Central memory CD8-positive, alpha-beta T cell (primary cell): ENCODE measurements at places on chromosomes 6 and 20.

GRCh38 chr20:33069673-33070072, 9.8 kb upstream of the BPIFB4 start:
- no peak for DNase-seq

- no peak for DNase-seq
Observed at GRCh38 chr20:34375977-34376430, 12.9 kb downstream of the ITCH start.

DNA sequence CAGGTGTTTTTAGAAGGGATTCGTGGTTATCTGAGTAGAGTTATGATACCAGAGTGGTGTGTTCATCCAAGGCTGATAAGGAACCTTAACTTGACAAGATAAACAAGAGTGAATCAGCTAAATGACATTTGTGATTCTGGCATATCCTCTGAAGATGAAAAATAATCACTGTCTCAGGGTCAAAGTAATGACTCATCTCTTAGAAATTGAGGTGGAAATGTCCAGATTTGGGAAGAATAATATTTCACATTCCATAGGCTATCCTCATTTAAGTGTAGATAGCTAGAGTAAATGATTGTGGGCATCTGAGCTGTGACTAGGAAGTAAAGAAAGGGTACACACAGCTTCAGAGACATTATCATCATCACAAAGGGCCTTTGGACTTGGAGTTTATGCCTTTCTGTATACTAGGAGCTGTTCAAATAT, 255.7 kb downstream of the GJA1 start:
- no peak for DNase-seq

DNA sequence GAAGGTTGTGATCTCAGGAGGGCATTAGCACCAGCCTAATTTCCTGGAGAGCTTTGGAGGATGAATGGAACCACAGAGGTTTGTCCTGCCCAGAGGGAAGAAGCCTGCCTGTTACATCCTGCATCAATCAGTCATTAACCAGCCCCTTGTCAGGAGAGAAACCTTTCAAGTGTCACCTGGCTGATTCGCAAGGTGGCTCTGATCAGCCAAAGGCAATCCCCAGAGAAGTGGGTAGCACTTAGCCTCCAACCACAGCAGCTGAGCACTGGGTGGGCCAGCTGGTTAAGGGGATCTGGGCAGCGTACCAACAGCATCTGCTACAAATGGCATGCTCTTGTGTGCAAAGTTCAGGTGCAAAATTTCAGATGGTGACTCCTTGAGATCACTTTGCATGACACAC, 26.9 kb downstream of the ANKEF1 start:
- DNase-seq = no peak

DNA sequence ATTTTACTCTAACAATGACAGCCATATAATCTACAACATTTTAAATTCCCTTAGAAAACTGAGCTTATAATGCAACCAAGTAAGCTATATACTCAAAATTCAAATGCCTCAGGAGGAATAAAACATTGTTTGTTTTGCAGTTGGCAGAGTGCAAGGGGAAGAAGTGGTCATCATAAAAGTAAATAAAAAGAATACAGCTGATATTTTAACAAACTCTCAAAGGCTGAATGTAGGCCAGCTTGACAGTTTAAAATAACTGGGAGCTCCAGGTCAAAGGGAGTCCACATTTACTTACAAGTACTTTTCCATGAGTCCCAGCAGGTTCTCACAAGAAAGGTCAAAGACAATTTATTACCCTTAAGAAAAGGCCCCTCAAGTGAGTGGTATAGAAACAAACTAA, 589.8 kb downstream of the BCKDHB start:
- no peak for DNase-seq

DNA sequence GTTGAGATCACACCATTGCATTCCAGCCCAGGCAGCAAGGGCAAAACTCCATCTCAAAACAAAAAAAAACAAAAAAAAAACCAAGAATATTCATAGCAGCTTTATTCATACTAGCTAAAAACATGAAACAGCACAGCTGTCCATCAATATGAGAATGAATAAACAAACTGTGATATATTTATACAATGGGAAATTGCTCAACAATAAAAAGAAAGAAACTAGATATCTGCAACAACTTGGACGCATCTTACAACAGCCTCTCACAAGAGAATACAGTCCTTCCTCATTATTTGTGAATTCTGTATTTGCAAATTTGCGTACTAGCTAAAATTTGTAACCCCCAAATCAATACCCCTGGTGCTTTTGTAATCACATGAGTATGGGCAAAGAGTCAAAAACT, 28.2 kb upstream of the SPAG4 start:
- DNase-seq = no peak

GRCh38 chr20:3930265-3931206, 41.3 kb downstream of the PANK2 start:
- no peak for DNase-seq

DNA sequence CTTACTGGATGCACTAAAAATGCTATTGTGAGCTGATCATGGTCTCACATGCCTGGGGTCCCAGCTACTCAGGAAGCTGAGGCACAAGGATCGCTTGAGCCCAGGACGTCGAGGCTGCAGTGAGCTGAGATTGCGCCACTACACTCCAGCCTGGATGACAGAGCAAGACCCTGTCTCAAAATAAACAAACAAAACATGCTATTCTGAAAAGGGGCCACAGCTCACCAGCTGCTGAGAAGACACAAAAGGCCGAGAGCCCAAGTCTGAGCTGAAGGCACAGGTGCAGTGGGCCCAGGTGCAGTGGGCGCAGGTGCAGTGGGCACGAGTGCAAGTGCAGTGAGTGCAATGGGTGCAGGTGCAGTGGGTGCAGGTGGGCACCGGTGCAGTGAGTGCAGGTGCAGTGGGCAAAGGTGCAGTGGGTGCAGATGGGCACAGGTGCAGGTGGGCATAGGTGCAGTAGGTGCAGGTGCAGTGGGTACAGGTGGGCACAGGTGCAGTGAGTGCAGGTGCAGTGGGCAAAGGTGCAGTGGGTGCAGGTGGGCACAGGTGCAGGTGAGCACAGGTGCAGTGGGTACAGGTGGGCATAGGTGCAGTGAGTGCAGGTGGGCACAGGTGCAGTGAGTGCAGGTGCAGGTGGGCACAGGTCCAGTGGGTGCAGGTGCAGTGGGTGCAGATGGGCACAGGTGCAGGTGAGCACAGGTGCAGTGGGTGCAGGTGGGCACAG, 16.0 kb downstream of the ZBTB46 start:
- no peak for DNase-seq

GRCh38 chr6:143139239-143139784, 78.6 kb downstream of the AIG1 start:
- DNase-seq = no peak
